HAP-1 (cell line): ENCODE measurements at places on chromosomes 7 and 10.

- no peak for DNase-seq
Observed at GRCh38 chr10:121774813-121775212, 153.0 kb downstream of the ATE1 start.

GRCh38 chr10:97023401-97024167 is 162.2 kb downstream of the SLIT1 start:
- DNase-seq = no peak

GRCh38 chr10:43574001-43574892 is at the start of gene ZNF239:
Gene ZNF239, minus strand, starts transcription at chr10:43574616. Its CDS starts 16,537 bp downstream, at chr10:43558079.
- DNase-seq = no peak

GRCh38 chr10:27223964-27224363 is 16.6 kb downstream of the ACBD5 start:
- DNase-seq = peak; percentile 63

- DNase-seq = no peak
Observed at GRCh38 chr10:112000466-112000865, 183.1 kb downstream of the GPAM start.

- DNase-seq = no peak
Observed at GRCh38 chr7:117036053-117036669, 82.9 kb downstream of the ST7 start.

- DNase-seq = no peak
Observed at GRCh38 chr10:116440330-116441030, 12.8 kb downstream of the PNLIPRP3 start.

DNA sequence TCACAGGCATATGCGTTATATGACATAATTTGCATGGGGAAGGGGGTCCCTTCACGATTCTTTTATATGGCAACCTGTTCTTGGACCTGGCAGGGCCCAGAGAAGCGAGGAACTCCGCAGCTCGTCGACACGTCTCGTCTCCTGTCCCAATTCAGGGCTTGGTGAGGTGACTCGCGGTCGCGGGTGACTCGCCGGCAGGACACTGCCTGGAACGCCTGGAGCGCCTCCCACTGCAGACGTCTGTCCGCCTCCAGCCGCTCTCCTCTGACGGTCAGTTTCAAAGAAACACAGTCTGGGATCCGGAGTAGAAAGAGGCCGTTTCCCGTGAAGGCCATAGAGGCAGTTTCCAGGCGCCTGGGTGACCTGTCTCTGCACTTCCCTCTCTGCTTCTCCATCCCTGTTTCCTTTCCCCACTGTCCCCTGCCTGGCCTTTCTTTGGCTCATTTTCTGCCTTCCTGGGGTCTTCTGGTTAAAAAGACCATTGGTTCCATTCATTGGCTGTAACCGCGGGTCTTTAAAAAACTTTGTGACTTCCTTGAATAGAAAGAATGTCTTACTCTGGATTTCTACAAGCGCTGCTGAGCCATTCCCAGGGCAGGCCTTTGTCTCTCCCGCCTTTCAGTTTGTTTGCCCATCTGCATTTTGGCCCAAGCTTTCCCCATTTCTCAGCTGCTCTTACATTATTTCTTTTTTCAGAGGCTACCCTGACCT is 1.2 kb downstream of the UPP1 start:
- DNase-seq = peak; percentile 29

DNA sequence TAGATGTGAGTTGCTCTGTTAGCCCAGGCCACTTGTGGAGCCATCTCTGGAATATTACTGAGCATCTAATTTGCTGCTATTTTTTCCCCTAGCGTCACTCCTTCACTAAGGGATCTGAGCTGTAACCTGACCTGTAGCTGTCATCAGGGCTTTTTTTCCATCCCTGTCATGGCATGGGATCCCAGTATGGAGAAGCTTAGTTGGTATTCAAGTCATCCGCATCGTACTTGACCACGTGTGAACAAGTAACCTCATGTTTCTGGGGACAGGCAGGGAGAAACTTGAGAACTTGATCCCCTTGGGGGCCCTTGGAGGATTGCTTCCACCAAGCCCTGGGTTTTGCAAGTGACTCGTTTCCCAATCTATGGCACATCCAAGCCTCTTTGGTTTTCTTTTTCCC is 474.4 kb upstream of the GALNT17 start:
- no peak for DNase-seq

DNA sequence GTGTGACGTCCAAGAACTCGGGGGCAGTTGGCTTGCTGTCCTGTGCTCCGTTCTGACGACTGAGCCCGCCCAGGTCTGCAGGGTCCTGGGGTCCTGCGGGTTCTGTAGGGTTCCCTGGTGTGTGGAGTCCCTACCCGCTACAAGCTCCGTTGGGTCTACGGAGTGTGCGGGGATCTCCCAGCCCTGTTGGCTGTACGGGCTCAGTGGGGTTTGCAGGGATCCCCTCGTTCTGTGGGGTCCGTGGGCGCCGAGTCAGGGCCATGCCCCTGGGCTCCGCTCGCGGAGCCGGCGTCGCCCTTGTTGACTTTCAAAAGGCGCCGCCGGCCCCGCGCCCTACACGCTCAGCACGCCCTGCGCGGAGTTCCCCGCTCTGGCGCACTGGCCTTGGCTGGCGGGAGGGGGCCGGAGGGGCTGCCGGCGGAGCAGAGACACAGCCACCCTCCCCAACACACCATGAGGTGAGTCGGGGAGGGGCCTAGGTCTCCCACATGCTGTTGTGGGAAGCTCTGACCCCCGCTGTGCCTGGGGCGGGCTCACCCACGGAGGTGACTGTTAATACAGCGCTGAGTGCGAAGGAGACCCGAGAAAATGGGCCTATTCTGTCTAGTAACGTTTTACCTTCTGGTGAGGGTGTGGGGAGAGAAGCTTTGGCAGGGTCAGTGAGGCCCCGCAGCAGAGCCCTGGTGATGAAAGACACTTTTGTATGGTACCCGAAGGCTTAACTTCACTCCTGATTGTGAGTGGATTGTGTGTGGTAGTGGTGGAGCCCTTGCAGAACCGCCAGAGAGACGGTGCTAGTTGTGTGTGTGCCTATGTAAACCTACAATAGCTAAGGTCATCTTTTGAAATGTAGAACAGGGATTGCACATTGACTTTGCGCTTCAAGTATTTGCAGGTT is 8.1 kb downstream of the TASOR2 start:
- DNase-seq = peak; percentile 58

DNA sequence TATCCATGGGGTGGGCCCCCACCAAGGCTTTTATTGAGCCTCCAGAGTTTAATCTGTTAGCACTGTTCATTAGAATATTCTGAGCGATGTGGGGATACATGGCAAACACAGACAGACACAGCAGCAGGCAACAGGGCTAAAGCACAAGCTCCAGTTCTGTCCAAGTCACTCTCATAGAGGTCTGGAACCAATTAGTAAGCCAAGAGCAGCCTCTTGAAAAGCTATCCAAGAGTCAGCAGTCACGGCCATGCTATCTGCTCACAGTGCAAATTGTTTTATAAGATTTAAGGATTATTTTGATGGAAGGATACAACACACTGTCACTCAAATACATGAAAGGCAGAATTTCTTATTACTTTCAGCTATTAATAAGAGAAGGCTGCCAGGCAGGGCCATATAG is 86.4 kb upstream of the DGKB start:
- no peak for DNase-seq

GRCh38 chr10:124116771-124117510 is 23.5 kb upstream of the CHST15 start:
- DNase-seq = no peak

- no peak for DNase-seq
Observed at GRCh38 chr7:142808461-142808801, 37.7 kb downstream of the PRSS2 start.

DNA sequence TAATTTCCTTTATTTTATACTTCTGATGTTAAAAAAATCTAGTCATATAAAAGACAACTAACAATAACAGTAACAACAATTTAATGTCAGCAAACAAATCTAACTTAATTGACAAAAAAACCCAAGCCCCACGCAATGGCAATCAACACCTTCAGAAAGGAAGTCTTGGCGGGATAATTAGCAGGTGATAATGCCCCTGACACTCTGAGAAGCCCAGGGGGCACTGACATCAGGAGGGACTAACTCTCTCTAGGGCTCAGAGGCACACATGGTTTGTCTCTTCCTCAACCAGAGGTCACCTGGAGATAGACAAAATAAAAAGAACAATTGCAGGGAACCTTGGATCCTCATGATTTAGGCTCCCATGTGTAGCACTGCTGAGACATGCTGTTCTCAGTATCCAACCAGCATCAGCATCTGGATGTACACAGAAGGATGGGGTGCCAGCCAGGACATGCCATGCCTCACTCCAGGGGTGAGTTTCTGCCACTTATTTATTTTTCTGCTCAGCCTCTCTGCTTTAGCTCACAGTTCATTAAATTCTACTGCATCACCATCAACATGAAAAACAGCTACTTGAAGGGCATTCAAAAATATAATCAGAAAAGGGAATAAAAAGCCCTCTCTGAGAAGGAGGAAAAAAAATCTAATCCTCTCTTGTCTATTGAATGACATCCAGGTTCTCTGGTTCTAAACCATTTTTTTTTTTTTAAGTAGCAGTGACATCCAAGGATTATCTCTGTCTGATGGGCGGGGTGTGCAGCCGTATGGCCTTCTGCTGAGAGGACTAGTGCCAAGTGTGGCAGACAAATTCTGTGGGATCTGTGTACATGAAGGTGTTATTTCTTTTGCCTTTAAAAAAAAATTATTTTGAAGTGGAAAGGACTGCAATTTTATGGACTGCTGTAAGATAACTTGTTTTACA is 96.3 kb downstream of the ATXN7L1 start:
- no peak for DNase-seq

DNA sequence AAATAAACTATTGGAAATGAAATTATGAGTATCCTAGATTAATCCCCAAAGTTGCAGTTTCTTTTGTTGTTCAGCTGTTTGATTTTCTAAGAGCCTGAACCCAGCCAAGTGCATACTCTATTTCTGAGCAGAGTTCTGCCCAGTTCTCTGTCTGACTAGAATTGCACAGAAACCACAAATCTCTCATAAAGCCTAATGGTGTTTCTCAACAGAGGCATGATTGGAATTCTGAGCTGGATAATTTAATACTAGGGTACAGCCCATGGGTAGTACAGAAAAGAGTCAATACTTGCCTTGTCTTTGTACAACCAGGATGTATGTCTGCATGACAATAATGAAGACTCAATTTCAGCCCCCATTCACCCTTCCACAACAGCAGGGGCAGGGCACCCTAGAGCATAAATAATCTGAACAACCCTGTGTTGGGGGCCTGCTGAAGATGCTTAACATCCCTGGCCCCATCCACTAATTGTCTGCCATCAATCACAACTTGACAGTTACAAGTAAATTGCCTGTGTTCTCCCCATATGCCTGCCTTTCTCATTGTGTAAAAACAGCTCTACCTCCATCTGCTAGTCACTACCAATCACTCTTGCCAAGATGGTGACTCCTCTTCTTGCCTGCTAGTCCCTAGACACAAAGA is 114.4 kb downstream of the NPSR1 start:
- no peak for DNase-seq

DNA sequence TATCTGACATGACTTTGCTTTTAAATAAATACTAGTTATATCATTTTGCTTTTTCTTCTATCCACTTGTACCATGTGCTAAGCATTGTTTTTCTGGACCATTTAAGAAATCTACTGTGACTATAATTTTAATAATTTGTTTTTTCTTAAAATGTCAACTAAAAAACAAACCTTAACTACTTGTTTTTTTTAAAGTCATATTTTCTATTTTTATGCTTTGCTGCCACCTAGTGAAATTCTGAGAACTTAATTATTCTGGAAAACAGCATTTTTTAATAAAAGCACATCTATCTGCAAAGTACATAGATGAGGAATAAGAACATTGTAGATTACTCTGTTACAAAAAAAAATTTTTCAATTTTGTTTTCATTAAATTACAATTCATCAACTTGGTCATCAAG is 47.4 kb downstream of the ORC5 start:
- DNase-seq = no peak

DNA sequence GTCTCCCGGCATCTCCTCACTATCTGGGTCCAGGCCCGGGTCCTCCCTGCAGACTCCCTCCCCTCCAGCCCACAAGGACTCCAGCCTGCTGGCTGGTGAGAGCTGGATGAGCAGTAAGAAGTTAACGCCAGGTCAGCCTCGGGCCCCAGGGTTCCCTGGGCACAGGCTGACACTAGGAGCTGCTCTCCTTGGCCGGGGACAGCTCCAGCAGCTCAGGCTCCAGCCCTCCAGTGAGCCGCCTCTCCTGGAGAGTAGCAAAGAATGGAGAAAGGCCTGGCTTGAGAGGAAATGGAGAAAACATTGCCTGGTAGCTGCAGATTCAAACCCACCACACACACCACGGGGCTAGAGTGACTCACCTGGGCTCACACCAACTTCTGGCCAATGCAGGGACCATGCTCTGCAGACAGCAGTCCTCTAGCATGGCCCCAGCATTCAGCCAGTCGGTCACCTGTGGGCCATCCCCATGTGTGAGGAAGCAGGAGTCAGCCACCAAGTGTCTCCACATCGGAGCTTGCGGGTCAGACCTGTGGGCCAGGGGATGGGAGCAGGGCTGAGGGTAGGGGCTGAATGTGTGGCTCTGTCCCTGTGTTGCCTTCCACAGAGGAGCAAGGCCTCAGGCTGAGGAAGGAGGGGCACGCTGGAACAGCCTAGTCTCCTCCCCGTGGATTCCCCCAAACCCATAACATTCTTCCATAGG is 6.5 kb downstream of the SAP25 start:
- DNase-seq = no peak

DNA sequence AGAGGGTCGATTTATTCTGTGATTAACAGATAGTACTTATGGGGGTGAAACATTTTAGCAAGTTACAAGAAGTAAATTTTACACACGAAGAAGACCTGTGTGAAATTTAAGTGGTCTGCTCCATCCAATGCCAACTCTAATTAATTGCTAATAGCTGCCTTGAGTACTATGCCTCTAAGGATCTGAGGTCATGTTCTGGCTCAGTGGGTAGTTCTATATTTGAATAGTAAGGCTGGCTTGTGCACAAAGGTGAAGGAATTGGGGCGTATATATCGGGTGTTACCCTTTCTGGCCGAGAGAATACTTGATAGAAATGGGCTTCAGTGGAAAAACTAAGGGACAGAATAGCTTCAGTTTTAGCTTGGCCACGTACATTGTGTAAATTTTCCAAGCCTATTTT is 345.2 kb upstream of the ANKRD30A start:
- no peak for DNase-seq

GRCh38 chr7:71267734-71268469 is 136.0 kb downstream of the GALNT17 start:
- no peak for DNase-seq

GRCh38 chr10:86366033-86366901 is at the start of gene GRID1:
Gene GRID1, minus strand, starts transcription at chr10:86366795.
- peak; percentile 83 for DNase-seq

DNA sequence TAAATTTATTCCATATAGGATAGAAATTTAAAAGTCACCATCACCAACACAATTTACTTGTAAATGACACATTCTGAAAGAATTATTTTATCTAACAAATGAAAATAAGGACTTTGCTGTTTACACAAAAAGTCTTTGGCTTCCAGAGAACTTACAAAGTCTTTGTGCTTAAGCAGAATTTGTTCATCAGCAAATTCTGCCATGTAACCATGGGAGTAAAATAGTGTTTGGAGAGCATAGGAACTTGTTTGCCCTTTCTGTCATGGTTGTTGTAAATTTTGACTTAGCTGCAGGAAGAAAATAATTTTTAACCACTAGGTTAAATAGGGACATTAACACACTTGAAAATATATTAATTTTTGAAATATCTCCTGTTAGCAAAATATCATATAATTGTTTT is 15.2 kb downstream of the FGL2 start:
- no peak for DNase-seq

GRCh38 chr10:123150986-123151736 is 3.0 kb upstream of the BUB3 start:
- no peak for DNase-seq
